SK-MEL-5 (cell line): ENCODE measurements at places on chromosomes 3 and 15. TPM values are rescaled to one million over a fixed set of nuclear protein-coding genes. Genes with fewer than 3 reads are reported as not detected.
A peak's percentile ranks its signal among the peaks of the same experiment; 100 is the strongest.

GRCh38 chr3:142993958-142994442, 7.4 kb upstream of the U2SURP start:
- peak; percentile 82 for DNase-seq

- peak; percentile 66 for DNase-seq
These were observed 134.3 kb downstream of the VGLL4 start for GRCh38 chr3:11509173-11510000.

Gene IL17RB
- not detected in 2 replicates for total RNA-seq

Gene SLC22A13
- total RNA-seq: 0.34 TPM in 1 of 2 replicates, not detected in the other

Gene ESYT3
- total RNA-seq: 0.05 TPM in 1 of 2 replicates, not detected in the other

GRCh38 chr3:71300951-71301393, 282.6 kb downstream of the FOXP1 start:
- DNase-seq: no peak

DNA sequence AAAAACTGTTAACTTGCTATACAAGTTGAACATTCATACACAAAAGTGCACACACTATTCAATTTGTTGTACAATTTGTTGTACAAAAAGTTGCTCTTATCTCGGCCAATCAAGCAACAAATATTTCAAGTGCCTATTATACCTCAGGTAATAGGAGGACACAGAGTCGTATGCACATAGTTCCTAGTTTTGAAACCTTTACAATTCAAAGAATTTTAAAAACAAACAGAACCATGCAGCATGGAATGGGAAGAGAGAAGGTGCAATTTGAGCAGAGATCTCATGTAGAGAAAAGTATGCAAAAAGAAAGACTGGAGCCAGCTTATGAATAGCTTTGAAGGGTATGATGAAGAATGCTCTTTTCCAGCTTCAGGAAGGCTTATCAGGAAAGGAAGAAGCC, 46.5 kb upstream of the ARPP19 start:
- no peak for DNase-seq

GRCh38 chr3:184381261-184382224, 1.7 kb downstream of the CHRD start:
- DNase-seq: no peak

DNA sequence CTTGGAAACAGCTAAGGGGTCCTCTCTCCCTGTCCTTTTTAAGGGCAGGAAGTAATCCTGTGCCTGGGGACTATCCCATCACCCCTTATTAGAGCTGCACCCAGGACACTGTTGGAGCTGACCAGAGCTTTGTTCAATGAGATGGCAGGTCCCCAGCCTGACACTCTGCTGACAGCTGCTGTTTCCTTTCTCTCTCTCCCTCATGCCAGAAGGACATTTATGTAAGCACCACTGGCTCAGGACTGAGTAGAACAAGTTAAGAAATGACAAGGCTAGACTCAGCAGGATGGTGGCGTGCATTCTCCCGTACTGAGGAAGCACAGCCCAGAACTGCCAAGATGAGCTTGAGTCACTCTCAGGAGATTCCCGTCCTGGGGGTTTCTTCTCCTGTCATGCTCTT, 17.3 kb downstream of the GJD2 start:
- DNase-seq: no peak

Gene EPHB1
- total RNA-seq: 1.1 TPM in 1 of 2 replicates, not detected in the other

Gene SLC15A2
- total RNA-seq: 0.05 and 1.2 TPM in 2 replicates

Gene NR1I2
- not detected in 2 replicates for total RNA-seq

DNA sequence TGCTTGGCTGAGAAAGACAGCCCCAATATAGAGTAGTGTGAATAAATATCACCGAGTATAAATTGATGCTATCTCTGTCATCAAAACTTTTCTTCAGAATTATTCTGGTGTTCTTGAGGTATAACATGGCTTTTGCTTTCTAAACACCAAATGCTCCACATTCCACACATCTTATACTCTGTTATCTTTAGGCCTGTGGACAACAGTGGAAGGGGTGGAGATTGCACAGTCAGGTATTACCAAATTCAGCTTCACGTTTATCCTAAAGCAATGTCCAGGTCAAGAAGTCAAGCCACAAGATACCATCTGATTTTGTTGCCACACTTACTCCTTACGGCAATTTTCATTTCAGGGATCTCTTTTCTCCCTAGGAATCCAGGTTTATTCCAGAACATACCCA, 394.8 kb downstream of the SI start:
- no peak for DNase-seq

GRCh38 chr3:52529376-52530333, 4.0 kb downstream of the NT5DC2 start:
- DNase-seq: no peak

Gene IQCH
- 4.3 and 4.6 TPM in 2 replicates for total RNA-seq

- no peak for DNase-seq
These were observed 46.1 kb downstream of the RFTN1 start for GRCh38 chr3:16467393-16467792.

Gene AMIGO3
- 0.32 and 0.34 TPM in 2 replicates for total RNA-seq

Gene MUC13
- 0.03 TPM in 1 of 2 replicates, not detected in the other for total RNA-seq

GRCh38 chr3:26118165-26118564, 328.3 kb downstream of the OXSM start:
- DNase-seq: peak; percentile 37

DNA sequence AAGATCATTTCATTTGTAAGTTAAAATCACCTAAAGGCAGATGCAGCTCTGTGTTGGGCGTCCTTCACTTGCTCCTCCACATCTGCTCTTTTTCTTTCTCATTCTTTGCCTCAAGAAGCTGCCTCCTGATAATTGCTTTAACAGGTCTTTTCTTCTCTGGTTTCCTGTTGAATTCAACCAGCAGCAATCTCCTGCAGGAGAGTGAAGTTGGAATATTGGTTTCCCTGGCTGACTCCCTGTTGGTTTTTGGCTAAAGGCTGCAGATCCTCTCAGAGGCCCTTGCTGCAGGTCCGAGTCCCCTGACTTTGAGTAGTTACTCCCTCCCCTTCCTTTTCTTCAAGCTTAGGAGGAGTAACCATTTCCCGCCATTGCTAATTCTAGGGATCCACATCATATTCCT, 4.2 kb downstream of the TP63 start:
- no peak for DNase-seq

Gene PTPRG
- 35.3 and 36.7 TPM in 2 replicates for total RNA-seq

DNA sequence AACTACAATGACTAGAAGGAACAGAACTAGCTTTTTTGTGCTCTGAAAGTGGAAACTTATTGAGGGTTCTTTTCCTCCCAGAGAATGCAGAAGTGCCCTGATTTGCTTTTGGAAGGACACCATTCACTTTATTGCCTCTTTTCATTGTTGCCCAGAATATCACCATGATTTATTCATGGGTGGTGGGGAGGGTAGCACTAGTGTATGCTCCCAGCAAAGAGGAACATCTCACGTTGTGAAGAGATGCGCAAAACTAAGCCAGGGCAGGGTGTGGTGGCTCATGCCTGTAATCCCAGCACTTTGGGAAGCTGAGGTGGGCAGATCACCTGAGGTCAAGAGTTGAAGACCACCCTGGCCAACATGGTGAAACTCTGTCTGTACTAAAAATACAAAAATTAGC, 31.4 kb downstream of the FLNB start:
- no peak for DNase-seq

Gene TJP1
- total RNA-seq: 19.5 and 21.7 TPM in 2 replicates

GRCh38 chr3:60303160-60303559, 948.1 kb downstream of the FHIT start:
- DNase-seq: no peak

Gene KATNBL1
- 43.5 and 59.4 TPM in 2 replicates for total RNA-seq

DNA sequence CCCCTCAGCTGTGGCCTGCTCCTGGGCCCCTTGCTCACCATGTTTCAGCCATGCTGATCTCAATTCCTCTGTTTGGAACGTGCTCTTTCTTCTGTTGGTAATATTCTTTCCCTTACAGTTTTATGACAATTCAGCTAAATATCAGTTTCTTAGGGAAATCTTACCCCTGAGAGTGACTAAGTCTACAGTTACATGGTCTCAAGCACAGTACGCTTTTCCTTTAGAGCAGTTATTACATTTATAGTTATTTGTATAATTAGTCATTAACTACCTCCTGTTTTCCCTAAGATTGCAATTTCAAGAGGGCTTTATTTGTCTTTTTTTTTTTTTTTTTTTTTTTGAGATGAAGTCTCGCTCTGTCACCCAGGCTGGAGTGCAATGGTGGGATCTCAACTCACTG, 23.5 kb downstream of the C3orf62 start:
- DNase-seq: no peak

- DNase-seq: no peak
These were observed 119.2 kb downstream of the LRIG1 start for GRCh38 chr3:66381626-66382025.

Gene GNB5
- total RNA-seq: 24.1 and 28.2 TPM in 2 replicates

- peak; percentile 98 for DNase-seq
These were observed 65.6 kb upstream of the CTXND1 start for GRCh38 chr15:80317389-80318182.

DNA sequence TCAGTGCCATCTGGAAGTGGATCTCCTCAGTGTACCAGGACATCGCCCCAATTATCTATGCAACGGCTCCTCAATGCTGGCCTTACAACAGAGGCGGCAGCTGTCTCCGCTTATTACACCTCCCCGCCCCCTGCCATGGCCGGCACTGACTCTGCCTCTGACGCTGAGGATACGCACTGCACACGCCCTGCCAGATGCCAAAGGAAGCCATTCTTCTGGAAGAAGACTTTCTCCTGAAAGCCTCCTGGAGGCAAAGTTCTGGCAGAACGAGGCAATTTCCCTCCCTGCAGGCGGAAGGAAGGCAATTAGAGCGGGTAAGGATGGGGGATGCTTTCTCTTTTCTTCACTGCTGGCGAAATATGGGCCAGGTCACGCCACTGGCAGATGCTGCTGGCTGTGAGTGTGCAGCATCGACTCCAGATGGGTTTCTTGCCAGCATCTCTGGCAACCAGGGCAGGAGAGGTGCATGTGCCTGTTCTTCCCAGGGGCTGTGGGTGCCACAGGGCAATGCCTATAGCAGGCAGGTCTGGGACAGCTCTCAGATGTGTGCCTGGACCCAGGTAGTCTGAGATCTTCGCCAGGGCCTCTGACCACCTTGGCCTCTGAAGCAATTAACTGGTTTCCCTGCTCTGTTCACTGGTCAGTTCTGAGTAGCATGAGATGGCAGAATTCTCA, 62.2 kb upstream of the MRPS22 start:
- DNase-seq: no peak

DNA sequence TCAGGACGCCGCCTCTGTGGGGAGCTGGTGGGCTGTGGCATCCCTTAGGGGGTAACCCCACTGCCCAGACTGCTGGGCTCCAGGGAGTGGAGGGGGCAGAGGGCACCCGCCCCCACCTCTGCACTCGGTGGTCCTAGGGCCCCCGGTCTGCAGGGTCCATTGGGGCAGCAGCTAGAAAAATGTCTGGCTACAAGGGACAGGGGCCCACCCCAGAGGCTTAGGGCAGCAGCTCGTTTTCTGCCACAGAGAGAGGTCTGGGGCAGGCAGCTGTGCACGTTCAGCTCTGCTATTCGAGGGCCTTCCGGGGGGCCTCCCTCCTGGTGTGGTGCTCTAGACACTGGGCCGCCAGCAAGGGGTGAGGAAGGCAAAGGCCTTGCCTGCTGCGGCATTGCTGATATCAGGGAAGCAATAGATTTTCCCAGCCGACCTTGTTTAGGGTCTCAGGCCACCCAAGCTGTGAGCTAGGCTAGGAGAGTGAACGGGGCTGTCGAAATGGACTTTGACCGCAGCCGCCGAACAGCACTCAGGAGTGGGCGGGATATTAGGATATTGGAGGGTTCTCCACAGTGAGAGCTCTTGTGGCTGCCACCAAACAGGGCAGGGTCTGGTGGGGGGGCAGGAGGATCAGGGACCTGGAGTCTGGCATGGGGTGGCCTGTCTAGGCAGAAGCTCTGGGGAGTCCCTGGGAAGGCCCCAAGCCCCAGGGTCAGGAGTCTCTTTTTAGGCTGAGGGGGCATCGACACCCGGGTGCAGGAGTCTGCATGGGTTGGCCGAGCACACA, 61.4 kb upstream of the KLF13 start:
- DNase-seq: no peak

- no peak for DNase-seq
These were observed 611.3 kb downstream of the SI start for GRCh38 chr3:164467007-164467406.

Gene STAB1
- not detected in 2 replicates for total RNA-seq

- no peak for DNase-seq
These were observed 313.9 kb downstream of the FGF12 start for GRCh38 chr3:192413461-192413860.

GRCh38 chr3:154040283-154040682, 80.9 kb upstream of the ARHGEF26 start:
- DNase-seq: peak; percentile 62

DNA sequence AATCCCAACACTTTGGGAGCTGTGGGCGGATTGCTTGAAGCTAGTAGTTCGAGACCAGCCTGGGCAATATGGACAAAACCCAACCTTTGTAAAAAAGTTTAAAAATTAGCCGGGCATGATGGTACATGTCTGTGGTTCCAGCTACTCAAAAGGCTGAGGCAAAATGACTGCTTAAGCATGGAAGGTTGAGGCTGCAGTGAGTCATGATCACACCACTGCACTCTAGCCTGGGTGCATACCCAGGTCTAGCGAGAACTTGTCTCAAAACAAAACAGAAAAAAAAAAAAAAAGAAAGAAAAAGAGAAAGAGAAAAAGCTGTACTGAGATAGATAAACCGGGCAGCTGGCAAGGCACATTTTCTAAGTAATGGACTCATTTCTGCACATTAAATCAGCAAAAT, 10.6 kb downstream of the ARPP19 start:
- peak; percentile 50 for DNase-seq

Gene PDZRN3
- total RNA-seq: 4.0 and 5.2 TPM in 2 replicates

- no peak for DNase-seq
These were observed 6.1 kb downstream of the TBC1D21 start for GRCh38 chr15:73879426-73879825.

Gene CPNE9
- 0.53 and 0.79 TPM in 2 replicates for total RNA-seq

GRCh38 chr3:120324190-120324589, 25.0 kb downstream of the LRRC58 start:
- DNase-seq: no peak

GRCh38 chr3:124441766-124442165, 288.5 kb upstream of the UMPS start:
- DNase-seq: no peak

DNA sequence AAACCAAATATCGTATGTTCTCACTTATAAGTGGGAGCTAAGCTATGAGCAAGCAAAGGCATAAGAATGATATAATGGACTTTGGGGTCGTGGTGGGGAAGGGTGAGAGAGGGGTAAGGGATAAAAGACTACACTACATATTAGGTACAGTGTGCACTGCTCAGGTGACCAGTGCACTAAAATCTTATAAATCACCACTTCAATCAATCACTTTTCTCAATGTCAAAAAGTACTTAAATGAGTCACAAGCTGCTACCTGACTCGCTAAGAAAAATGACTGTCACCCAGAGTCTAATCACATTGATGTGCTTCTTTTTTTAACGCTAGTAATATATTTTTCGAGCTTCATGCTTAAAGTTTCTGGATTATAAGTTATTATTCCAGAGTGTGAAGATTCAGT, 95.5 kb downstream of the CBLB start:
- DNase-seq: no peak

DNA sequence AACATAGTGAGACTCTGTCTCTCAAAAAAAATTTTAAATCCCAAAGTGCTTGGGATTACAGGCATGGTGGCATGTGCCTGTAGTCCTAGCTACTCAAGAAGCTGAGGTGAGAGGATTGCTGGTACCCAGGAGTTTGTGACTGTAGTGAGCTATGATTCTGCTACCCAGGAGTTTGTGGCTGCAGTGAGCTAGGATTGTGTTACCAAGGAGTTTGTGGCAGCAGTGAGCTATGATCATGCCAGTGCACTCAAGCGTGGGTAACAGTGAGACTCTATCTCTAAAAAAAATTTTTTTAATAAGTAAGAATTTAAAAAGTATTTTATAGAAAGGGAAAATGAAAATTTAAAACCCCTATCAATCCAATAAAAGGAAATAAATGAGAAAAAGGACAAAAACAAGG, 69.5 kb downstream of the FAIM start:
- no peak for DNase-seq
